ENCODE measurements at places on chromosomes 13 and 19.

GRCh38 chr13:21663197-21663596 lies 7.7 kb upstream of the FGF9 start:
- no peak for DNase-seq

DNA sequence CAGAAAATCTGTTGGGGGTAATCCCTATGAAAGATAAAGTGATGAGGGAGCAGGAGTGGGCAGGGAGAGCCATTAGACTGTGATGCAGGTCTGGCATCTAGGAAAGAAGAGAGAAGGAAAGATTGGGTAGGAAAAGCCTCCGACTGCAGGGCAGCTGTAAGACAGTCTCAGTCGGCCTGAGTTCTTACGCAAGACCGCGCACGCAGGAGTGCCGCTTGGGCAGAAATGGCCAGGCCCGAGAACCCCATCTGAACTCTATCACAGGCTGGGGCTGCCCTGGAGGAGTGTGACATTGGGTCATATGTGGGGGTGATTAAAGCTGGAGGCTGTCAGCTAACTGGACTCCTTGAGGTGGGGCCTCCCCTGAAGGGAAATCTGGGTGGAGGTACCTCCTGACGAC lies 13.9 kb upstream of the FBXL3 start:
- no peak for DNase-seq

DNA sequence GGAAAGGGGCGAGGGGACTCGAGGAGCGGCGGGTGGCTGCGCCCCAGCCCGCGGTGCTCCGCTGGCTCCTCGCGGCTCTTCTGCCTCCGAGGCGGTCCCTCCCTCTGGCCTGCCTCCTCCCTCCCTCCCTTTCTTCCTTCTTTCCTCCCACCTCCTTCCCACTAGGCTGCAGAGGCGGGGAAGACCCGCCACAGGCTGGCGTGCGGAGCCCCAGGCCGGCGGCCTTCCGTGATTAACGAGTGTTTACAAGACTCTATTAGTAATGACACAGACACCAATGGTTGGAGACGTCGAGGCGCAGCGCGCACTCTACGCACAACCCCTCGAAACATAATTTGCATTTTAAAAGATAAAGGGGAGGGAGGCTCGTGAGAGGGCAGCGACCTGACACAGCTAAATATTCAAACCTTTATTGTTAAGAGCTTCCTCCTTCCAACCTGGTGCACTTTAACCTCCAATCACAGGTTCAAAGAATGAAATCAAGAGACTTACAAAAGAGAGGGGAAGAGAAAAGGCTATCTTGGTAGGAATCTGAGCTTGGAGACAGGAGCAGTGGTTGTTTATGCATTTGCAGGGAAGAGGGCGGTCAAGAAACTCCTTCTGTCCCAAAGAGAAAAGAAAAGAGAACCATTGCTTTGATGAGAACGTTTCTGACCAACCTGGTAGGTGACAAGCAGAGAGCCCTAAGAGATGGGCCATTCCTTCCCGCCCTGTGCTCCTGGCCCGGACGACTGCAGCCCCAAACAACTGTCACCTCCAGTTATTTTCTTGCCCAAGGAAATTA lies at the start of gene CDX2:
Gene CDX2 (minus strand): TSS at position 234 of the 784 bp plus-strand sequence. CDS start 309 bp downstream, outside the sequence.
- DNase-seq = no peak

- DNase-seq = no peak
Measured at GRCh38 chr13:19055611-19056010, 126.0 kb downstream of the TUBA3C start.

- DNase-seq = no peak
Measured at GRCh38 chr13:109160357-109160756, 530.9 kb downstream of the MYO16 start.
